ENCODE measurements at places on chromosomes 3 and 15. TPM values are rescaled to one million over a fixed set of nuclear protein-coding genes. Genes with fewer than 3 reads are reported as not detected.

DNA sequence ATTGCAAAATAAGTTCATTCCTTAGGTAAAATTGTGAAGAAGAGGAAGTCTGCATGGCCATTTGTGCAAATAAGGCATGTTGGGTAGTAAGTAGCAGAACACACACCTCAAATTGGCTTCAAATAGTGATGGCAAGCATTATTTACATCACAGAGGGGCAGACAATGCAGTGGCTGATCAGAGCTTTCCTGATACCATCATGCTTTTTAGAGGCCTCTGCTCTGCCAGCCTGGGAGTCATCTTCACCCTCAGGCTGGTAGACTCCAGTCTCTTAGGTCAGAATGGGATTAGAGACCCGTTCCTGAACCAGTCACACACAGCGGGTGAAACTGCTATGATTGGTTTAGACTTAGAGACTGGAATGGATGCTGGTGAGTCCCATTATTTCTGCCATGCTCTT, 396.0 kb upstream of the MCTP2 start:
- H3K4me3 ChIP-seq = no peak overlapping the region
- no peak overlapping the region for H3K27ac ChIP-seq
- no peaks in the 10 kb centered on the region for H3K27me3 ChIP-seq
- no peaks in the 10 kb centered on the region for H3K36me3 ChIP-seq
- DNase-seq = no peak

DNA sequence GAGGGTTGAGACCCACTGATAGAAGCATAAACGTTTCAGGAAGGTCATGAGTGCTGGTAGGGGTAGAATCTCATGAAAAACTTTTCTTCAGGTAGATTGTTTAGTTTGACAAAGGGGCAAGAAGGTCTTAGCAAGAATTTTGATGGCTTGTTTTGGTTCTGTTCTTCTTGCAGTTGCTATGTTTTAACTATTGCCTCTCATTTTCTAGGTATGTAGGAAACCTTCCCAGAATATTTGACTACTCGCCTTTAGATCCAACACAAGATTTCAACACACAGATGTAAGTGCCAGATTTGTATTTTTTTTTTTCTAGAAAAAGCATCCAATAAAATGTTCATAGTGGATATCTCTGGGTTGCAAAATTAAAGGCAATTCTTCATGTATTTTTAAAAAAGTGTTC, 77.1 kb downstream of the USP13 start:
- peaks cover 53% of the 10 kb centered on the region for H3K4me1 ChIP-seq
- DNase-seq = no peak
- H3K27ac ChIP-seq = no peak overlapping the region
- H3K4me3 ChIP-seq = no peak overlapping the region

DNA sequence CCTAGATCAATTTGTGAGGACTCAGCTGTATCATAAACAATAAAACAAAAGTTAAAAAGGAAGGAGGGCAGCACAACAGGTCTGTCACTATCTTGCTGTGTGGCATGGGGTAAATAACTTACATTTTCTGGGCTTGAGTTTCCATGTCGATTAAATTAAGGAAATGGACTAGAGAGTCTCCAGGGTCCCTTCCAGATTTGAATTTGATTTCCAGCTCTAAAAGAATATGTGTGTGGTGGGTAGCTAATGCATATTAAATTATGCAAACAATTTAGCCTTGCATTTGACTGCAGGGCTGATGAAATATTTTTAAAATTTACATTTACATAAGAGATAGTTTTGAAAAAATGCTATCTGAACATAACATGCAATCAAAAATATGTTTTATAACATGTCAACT, 447.7 kb downstream of the FGF12 start:
- no peak for DNase-seq
- H3K27ac ChIP-seq = no peak overlapping the region
- H3K36me3 ChIP-seq = no peaks in the 10 kb centered on the region
- no peak overlapping the region for H3K4me3 ChIP-seq

ITPKA gene
- 29.7 TPM for total RNA-seq

- no peaks in the 10 kb centered on the region for H3K4me1 ChIP-seq
- no peak overlapping the region for H3K4me3 ChIP-seq
- H3K36me3 ChIP-seq = no peaks in the 10 kb centered on the region
- no peaks in the 10 kb centered on the region for H3K27me3 ChIP-seq
- no peak for DNase-seq
Measured at GRCh38 chr3:1200371-1200770, 107.5 kb downstream of the CNTN6 start.

LTK gene
- total RNA-seq = not detected

TEX55 gene
- not detected for total RNA-seq

DNA sequence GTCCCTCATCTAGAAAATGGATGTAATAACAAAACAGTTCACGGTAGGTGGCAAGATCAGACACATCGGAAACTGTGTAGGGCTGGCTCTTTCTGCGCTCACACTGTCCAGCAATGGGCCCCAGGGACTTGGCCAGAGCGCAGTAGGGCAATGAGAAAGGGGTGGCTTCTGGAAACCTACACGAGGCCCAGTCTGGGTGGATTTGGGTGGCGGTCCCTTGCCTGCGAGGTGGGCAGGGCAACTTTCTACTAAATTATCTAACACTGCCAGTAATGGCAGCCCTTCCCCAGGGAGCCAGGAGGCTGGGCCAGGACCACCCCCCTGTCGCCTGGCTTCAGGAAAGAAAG, 2.1 kb upstream of the TNK2 start:
- no peak overlapping the region for H3K27ac ChIP-seq
- no peaks in the 10 kb centered on the region for H3K36me3 ChIP-seq
- H3K27me3 ChIP-seq = peaks cover 7% of the 10 kb centered on the region

GPR171 gene
- not detected for total RNA-seq

GRCh38 chr3:166270429-166270828, 433.2 kb upstream of the BCHE start:
- DNase-seq = no peak
- no peak overlapping the region for H3K4me3 ChIP-seq
- H3K27me3 ChIP-seq = no peaks in the 10 kb centered on the region
- H3K36me3 ChIP-seq = no peaks in the 10 kb centered on the region

GRCh38 chr3:27644941-27645340, 77.2 kb downstream of the EOMES start:
- DNase-seq = no peak
- H3K4me3 ChIP-seq = no peak overlapping the region
- H3K4me1 ChIP-seq = peaks cover 29% of the 10 kb centered on the region
- no peaks in the 10 kb centered on the region for H3K36me3 ChIP-seq
- H3K27me3 ChIP-seq = peaks cover 1% of the 10 kb centered on the region

GRCh38 chr15:34773917-34774316, 19.1 kb upstream of the GJD2 start:
- no peak overlapping the region for H3K27ac ChIP-seq
- DNase-seq = no peak
- H3K27me3 ChIP-seq = no peaks in the 10 kb centered on the region
- no peaks in the 10 kb centered on the region for H3K36me3 ChIP-seq

- no peaks in the 10 kb centered on the region for H3K36me3 ChIP-seq
- H3K27ac ChIP-seq = no peak overlapping the region
- peaks cover 21% of the 10 kb centered on the region for H3K4me1 ChIP-seq
- no peak for DNase-seq
- H3K4me3 ChIP-seq = no peak overlapping the region
Measured at GRCh38 chr15:57618325-57618724, 26.6 kb downstream of the MYZAP start.

DNA sequence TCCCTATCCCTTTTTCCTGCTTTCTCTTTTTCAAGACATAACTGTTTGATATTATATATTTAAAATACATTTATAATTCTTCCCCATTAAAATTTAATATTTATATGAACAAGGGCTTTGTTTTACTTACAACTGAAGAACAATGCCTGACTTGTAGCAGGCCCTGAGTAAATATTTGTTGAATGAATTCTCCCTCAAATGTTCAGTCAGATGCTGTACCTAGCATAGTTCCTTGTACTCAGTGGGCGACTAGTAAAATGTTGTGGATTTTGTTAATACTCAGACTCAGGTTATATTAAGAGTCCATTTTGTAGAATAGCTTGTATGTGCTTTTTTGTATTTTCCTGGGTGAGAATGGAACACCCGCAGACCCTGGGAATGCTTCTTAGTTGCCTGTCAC, 69.1 kb downstream of the SEC22A start:
- 0 out of 3 replicates have a peak, but pooled peaks cover 5% of the 10 kb centered on the region for H3K36me3 ChIP-seq
- peak; percentile 54 for DNase-seq
- H3K27me3 ChIP-seq = no peaks in the 10 kb centered on the region
- H3K27ac ChIP-seq = no peak overlapping the region
- peaks cover 11% of the 10 kb centered on the region for H3K4me1 ChIP-seq
- no peak overlapping the region for H3K4me3 ChIP-seq

SLCO3A1 gene
- total RNA-seq = not detected

DNA sequence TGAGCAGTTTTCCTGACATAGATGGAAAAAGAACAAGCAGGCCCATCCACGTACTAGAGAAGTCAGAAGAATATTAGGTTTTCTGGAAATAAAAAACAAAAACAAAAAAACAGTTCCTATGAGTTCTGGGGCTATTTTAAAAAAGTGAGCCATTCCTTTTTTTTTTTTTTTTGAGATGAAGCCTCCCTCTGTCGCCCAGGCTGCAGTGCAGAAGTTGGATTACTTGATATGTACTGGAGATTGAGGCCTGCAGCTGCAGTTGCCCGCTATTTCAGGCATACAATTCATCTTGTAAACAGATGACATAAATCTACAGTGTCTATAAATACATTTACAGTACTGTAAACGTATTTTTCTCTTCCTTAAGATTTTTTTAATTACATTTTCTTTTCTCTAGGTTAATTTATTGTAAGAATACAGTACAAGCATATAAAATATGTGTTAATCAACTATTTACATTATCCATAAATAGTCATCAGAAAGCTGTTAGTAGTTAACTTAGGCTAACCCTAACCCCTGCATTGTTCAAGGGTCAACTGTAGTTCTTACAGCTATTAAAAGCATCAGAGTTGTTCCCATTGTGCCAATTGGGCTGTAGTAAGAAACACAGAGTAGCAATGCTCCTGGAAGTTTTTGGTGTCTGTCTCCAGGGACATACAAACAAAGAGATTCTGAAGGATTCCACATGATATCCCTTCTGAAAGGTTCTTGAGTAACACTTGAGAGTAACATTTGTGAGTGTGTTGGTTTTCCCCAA, 11.2 kb upstream of the ACTL6A start:
- no peak for DNase-seq
- H3K36me3 ChIP-seq = no peaks in the 10 kb centered on the region
- no peaks in the 10 kb centered on the region for H3K27me3 ChIP-seq
- H3K4me1 ChIP-seq = peaks cover 10% of the 10 kb centered on the region
- no peak overlapping the region for H3K4me3 ChIP-seq

- no peak overlapping the region for H3K4me3 ChIP-seq
- H3K36me3 ChIP-seq = no peaks in the 10 kb centered on the region
- peak; percentile 88 for DNase-seq
Measured at GRCh38 chr3:110928016-110928662, 143.5 kb upstream of the NECTIN3 start.

CHRNA7 gene
- 1.3 TPM for total RNA-seq

DNA sequence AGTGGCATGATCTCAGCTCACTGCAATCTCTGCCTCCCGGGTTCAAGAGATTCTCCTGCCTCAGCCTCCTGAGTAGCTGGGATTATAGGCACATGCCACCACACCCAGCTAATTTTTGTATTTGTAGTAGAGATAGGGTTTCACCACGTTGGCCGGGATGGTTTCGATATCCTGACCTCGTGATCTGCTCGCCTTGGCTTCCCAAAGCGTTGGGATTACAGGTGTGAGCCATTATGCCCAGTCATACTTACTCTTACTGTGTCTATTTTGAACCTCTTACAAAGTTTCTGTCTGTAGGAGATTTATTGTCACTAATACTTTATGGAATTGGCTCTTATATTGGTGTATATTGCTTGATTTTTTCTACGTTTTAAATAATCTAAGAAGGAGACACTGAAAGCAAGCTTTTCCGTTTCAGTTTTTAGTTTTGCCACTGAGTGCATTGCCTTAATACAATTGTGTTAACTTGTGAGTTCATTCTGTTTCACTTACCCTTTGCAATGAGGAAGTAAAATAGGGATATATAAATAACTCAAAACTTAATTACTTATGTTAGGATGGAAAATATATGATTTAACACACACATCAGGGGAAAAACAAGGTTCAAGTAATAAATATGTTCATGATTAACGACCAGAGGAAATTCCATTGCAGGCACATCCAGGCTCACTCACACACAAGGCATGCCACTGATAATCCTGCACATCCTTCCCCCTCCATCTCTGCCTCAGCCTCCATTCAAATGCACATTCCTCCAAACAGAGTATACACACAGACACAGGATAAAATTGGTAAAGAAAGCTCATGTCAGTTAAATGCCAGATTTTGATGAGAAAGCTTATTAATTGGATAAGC, 279.3 kb upstream of the RASGRP1 start:
- H3K4me1 ChIP-seq = no peaks in the 10 kb centered on the region
- no peak overlapping the region for H3K4me3 ChIP-seq
- H3K27me3 ChIP-seq = no peaks in the 10 kb centered on the region
- H3K36me3 ChIP-seq = no peaks in the 10 kb centered on the region

GRCh38 chr3:124636101-124636862, 94.0 kb upstream of the UMPS start:
- no peak for DNase-seq
- H3K4me1 ChIP-seq = peaks cover 55% of the 10 kb centered on the region
- peaks cover 24% of the 10 kb centered on the region for H3K36me3 ChIP-seq
- H3K4me3 ChIP-seq = peak overlapping the region; percentile 29

SAXO2 gene
- total RNA-seq = 1.5 TPM

- DNase-seq = no peak
- no peak overlapping the region for H3K27ac ChIP-seq
- H3K27me3 ChIP-seq = no peaks in the 10 kb centered on the region
- no peak overlapping the region for H3K4me3 ChIP-seq
- H3K36me3 ChIP-seq = no peaks in the 10 kb centered on the region
Measured at GRCh38 chr15:32843219-32843815, 125.5 kb downstream of the GREM1 start.

PYGO1 gene
- 2.6 TPM for total RNA-seq

DNA sequence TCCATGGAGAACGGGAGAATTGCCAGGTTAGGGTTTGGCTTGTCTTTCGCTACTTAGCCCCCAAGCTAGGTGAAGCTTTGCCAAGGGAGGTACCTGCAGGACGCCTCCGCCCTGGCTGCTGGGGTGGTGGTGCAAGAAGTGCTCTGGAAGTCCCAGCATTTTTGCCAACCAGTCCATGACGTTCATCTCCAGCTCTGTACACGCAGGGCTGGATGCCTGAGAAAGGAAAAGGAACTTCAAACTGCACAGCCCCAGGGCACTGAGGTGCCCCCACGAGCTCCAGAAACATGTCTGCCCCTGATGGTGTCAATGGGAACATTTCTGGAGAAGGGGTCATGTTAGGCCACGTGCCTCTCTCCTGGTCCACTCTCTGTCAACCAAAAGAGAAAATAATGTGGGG, 8.2 kb downstream of the HDC start:
- peaks cover 24% of the 10 kb centered on the region for H3K4me1 ChIP-seq
- H3K27ac ChIP-seq = no peak overlapping the region
- H3K27me3 ChIP-seq = no peaks in the 10 kb centered on the region
- no peak overlapping the region for H3K4me3 ChIP-seq
- no peaks in the 10 kb centered on the region for H3K36me3 ChIP-seq

Measured in HepG2 (cell line).